ENCODE measurements at places on chromosomes 5 and 9.

- DNase-seq = no peak
These were observed 9.6 kb downstream of the TMOD1 start for GRCh38 chr9:97510797-97511654.

GRCh38 chr5:1877103-1878049 is 5.3 kb downstream of the IRX4 start:
- no peak for DNase-seq

DNA sequence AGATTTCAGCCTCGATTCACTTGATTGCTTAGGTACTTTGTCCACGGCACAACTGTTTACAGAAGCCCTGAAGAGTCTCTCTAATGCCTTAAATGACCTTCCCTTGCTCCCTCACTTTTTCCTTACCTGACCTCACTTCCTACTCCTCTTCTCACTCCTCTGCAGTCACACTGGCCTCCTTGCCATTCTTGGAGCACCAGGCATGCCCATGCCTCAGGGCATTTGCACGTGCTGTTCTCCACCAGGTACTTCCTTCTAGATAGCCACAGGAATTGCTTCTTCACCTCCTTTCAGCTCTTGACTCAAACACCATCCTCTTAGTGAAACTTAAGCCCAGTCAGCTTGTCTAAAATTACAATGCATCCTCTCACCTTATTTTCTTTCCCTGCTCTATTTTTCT is 52.4 kb upstream of the TRAF1 start:
- no peak for DNase-seq

- DNase-seq = no peak
These were observed 80.8 kb upstream of the IL12B start for GRCh38 chr5:159411115-159411514.

DNA sequence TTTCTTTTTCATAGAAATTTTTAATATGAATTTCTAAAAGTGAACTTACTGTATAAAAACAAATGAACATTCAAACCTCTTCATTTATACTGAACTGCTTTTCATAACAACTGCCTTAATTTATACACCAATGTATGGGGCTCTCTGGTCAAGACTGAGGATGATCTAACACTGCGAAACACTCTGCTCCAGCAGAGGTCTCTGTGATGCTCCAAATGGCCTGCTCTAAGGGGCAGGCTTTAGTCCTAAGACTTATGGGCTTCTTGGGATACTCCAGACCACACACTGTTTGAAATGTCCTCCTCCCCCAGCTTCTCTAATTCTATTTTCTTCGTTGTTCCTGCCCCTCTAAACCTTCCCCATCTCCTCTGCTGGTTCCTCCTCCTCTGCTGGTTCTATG is 58.5 kb downstream of the LIFR start:
- DNase-seq = no peak

DNA sequence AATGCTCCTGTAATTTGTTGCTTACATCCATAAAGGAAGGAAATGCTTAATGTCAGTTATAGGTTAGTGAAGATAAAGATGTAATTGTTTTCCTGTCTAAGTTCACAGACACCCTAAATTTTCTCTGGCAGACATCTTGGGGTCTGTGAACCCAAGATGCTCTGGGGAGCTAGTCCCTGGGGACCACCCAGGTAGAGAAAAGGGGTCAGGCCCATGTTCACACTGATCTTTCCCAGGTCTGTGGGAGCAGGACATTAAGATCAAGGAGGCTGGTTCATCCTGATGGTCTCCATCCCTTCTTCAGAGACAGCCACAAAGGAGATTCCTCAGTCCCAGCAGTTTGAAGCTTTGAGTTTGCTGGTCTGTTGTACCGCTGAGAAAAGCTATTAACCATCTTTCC is 267.5 kb downstream of the ARHGAP26 start:
- no peak for DNase-seq

Data from coronary artery (tissue), 2 donors.